Stimulated activated naive CD4-positive, alpha-beta T cell (primary cell): ENCODE measurements at places on chromosomes 7 and 10.

DNA sequence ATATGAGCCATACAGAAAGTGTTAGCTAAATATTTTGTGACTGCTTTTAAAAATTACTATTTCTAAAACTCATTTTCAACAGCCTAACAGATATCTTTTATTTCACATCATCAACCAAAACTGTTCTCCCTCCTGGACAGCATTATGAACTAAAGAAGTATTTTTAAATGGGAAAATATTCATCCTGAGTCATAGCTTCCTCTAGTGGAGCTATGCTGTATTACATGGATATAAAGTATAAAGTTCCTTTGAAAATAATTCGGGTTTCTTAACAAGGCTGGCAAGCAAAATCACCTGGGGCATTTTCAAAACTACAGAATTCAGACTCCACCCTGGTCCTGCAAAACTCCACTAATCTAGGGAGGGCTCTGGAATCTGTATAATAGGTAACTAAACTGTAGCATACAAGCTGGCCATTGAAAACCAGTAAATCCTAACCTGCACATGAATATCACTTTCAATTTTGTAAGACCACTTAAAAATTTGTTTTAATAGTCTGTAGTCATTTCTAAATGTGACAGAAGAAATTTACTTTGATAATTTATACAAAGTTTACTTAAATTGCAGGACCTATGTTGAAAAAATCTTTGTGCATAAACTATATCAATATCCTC is 53.5 kb downstream of the SCIN start:
- DNase-seq, result no peak

- DNase-seq, result no peak
These were observed 26.2 kb downstream of the VSIR start for GRCh38 chr10:71747039-71747531.

DNA sequence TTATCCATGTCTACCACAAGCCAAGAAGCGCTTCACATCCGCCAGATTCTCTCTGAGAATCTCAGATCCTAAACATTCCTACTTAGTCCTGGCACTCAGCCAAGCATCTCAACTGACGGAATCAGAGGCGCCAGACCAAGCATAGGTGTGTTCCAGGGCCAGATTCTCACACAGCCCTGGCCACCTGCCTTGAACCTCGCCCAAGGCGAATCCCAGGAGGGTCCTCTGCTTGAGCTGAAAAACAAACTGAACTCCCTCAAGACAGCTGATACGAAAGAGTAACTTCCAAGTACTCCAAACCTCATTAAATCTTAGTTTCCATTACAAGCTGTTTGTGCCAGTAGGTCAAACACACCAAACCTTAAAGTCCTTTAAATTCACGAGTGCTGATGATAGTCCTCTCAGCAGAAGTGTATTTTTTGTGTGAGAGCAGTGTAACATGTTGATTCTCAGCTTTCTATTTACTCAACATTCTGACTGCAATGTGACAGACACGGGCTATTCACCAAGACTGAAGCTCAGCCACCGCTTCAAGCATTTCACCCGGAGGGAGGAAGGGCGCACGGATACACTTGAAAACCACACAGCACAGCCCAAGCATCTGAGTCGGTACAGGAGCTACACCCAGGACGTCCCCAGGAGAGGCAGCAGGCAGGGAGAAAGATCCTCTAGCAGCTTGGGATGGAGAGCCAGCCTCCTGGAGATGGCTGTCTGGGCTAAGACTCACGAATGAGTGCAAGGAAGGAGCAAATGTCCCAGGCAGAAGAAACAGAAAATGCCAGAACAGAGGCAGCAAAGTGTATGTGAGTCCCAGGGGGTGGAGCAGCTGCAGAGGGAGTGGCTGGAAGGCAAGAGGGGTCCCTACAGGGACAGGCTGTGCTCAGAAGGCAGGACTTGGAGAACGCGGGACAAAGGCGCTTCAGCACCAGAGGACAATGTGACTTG is 6.0 kb downstream of the PARD3 start:
- no peak for DNase-seq

DNA sequence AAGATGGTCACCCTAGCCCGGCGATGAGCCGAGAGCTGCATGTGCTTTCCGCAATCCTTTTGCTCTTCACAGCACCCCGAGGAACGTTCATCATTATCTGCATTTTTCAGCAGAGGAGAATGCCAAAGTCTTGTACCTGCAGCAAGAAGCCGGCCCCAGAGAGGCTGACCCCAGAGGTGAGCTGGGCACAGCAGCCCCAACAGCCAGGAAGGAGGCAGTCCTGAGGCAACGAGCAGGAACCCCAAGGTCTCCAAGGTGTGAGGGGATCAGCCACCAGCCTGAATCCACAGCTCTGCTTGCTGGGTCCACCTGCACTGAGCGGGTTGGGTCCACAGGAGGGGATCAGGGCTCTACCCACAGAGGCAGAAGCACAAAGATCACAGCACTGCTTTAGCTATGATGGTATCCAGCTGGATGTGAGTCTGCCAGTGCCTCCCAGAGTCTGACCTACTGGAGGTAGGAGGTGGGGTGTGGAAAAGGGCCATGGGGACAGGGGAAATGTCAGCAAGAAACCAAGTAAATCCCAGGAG is 16.8 kb upstream of the GDF10 start:
- DNase-seq, result no peak

DNA sequence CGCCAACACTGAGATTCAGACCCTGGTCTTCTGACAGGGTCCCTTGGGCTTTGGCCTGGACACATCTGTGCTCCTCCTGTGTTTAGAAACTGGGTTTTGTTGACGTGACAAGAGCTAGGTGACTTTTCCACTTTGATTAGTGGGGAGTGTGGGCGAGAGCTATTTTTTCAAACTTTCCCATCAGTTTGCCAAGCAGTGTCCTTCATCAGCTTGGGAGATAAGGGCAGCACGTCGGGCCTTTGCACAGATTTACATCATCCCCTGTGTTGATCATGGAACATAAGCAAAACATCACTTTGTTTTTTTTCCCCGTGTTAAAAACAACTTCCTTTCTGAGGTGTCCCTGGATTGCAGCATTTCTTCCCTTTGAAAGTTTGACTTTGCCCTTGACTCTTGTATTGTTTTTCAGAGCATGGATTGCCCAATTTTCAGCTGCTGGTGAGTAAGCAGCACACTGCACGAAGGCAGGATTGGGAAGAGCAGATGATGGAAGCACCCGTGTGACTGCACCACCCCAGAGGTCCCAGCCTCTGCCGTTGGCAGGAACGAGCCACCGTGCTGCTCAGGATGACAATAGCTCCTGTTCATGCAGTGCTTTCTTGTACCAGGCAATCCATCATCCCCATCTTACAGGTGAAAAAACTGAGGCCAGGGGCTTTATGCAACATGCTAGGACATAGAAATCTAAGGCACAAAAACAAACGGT is 6.4 kb upstream of the IGFBP1 start:
- no peak for DNase-seq

DNA sequence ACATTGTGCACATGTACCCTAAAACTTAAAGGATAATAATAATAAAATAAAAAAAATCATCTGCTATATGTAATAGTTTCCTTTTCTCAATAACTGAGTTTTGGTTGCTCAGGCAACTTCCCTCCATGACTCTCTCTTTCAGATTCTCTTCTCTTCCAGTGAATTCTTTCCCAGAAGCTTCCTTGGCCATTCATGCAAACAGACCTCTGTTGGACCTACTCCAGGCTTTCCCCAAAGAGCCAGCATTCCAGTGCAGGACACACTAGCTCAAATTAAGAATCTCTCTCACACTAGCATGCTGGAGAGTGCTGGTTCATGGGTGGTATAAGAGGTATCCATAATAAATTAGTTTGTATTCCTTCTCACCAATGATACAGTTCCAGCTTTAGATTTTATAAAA is 31.0 kb upstream of the ZEB1 start:
- DNase-seq, result no peak

GRCh38 chr7:74364061-74364460 is 74.9 kb downstream of the CLIP2 start:
- DNase-seq, result no peak

GRCh38 chr7:43590862-43591557 is 8.1 kb downstream of the STK17A start:
- DNase-seq, result no peak
